Hematopoietic multipotent progenitor cell treated with erythropoietin and hydrocortisone succinate and interleukin-3 and kit ligand, for 6 days (in vitro differentiated cells): ENCODE measurements at places on chromosomes 4 and X.

DNA sequence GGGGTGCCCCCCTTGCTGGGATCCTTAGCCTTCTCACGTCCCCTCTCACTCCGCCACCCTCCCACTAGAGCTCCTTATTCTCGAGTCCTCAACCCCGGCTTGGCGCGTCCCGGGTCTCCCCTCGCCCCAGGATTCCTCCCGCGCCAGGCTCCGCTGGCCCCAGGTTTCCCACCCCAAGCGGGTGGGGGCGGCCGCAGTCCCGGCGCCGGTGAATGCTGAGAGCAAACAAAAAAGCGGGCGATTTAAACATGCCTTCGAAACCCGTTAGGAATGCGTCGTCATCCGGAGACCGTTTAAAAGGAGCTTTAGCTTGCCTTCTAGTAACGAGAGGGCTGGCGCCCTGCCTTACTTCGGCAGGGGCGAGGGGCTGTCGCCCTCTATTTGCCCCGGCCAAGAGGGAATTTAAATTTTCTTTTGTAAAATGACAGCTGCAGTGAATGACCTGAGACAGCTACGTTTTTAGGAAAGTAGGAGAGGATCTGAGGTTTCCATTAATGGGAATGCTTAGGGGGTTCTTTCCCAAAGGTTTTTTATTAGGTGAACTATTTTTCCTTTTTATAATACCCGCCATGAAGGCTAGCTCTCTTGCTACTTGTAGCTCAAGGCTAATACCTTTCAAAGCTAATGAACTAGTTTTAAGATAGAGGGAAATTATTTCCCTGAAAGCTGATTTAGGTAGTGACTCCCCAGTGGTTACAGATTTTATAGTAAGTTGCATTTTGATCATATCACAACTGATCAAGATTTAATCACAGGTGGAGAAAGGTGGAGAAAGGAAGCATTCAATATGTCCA is 3.1 kb downstream of the JADE1 start:
- peak; percentile 83 for DNase-seq

GRCh38 chrX:39159921-39160507 is 358.8 kb downstream of the MID1IP1 start:
- no peak for DNase-seq

- peak; percentile 71 for DNase-seq
Observed at GRCh38 chr4:40327340-40327739, 7.8 kb upstream of the CHRNA9 start.

DNA sequence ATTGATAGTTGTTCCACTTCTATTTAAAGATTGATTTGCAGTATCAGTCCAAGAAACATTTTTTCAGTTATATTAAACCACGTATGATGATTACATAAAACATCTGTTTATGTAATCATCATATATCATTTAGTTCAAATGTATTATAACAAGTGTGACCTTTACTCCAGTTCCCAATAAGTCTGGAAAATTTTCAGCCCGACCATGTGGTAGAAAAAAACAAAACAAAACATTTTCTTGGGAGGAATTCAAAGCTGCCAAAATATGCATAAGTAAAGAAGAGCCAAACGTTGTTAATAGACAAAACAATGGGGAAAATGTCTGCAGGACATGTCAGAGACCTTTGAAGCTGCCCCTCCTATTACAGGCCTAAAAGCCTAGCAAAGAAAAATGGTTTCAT is 709.1 kb downstream of the FAT4 start:
- no peak for DNase-seq

GRCh38 chrX:7689791-7690412 is 153.1 kb upstream of the VCX start:
- no peak for DNase-seq

- DNase-seq: peak; percentile 82
Observed at GRCh38 chr4:6674500-6675149, 19.1 kb upstream of the S100P start.

DNA sequence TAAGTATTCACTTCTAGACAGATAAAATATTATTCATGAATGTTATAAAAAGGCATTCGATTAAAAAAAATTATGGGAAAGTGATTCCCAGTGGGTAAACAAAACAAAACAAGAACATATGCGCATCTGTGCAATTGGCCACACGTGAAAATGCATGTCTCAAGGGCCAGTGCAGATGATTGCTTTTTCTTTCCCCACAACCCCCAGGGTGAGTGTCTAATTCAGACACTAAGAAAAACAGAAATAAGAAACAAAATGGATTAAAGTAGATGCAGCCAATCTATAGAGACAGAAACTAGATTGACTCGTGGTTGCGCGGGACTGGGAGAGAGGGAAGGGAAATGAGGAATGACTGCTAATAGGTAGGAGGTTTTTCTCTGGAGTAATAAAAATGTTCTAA is 49.5 kb downstream of the GPM6A start:
- DNase-seq: no peak

DNA sequence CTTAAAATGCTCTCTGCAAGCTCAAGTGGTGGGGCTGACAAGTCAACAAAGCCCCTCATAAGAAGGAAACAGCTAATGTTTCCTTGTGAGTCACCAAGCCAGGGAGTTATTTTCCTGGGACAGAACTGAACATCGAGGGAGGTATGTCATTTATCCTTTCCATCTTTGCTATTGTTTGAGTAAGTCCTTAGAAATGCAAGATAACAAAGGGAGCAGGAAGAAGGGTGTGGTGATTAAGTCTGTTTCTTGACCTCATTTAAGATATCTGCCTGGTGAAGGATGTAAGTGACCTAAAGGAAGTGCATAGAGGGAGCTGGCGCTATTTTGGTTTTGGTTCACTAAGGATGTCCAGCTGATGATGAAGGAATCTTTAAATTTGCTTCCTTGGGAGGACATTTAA is 39.9 kb downstream of the ATG4A start:
- DNase-seq: no peak

DNA sequence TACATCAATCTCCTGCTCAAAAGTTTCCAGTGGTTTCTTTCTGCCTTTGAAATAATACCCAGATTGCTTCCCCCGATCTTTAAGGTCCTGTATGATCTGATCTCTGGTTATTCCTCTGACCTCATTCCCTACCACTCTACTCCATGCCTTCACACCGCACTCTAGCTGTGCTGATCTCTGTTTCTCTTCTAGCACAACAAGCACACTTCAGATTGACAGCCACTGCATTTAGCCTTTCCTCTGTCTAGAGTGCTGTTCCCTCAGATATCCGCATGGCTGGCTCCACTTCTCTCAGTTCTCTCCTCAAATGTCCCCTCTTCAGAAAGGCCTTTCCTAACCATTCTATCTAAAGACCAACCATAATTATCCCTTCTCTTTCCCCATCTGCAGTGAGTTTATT is 370.4 kb upstream of the FGF13 start:
- no peak for DNase-seq

- no peak for DNase-seq
Observed at GRCh38 chr4:68606240-68606639, 30.1 kb upstream of the UGT2B17 start.

DNA sequence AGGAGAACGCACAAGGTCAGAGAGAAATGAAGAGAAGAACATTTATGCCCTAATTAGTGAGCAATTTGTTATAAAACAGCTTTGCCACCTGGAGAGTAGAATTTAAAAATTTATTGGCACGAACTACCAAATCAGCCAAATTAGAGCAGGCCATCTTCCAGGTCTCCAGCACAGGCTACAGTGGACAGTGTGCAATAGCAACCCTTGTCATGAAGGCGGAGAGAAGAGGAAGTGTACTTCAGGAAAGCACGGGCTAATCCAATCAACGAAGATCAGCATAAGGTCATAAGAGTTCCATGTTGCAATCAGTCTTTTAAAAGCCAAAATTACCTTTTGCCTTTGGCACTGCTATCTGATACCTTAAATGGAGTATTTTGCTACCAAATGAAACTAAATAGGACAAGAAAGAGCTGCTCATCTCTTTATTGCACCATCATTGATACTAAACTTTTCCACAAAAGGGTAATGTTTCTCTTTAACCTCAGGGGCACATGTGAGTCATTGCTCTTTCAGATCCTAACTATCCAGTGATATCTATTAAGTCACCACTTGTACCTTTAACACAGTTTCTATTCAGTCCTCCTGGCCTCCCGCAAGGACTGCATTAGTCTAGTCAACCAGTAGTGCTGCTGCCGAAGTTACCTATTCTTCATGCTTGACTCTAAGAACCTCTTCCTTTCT is 19.9 kb downstream of the ANK2 start:
- DNase-seq: no peak

DNA sequence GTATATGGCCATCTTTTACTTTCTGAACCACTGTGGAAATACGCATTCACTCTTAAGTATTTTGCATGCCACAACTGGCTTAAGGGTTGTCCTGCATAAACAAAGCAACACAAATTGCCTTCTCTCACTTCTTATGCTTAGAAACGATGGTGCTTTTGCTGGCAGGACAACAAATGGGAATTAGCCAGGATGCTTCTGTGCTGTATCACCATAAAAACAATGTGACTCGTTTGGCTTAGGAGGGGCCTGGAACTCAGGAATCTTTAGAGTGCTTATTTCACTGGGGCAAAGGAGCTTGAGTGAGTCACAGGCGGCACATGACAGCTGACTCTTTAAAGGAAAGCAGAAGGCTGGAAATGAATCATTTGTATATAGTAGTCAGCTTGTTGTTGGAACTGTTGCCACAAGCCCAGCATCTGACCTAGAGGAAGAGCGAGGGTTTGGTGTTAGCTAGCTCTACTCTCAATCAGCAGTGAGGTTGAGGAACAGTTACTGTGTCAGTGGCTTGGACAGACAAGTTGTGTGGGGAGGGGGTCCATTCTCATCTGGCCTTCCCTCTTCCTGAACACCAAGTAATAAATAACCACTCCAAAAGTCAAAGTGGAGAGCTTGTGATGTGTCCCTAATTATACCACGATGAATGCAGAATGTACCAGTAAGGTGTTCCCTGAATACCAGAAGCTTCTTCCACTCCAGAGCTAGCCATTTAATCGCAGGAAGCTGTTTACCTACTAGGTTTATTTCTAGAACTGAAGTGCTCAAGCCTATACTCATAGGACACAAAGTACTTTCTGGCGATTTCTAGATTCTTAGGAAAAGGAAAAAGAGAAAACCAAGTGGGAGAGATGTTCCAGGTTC is 293.1 kb downstream of the CAMK2D start:
- no peak for DNase-seq

DNA sequence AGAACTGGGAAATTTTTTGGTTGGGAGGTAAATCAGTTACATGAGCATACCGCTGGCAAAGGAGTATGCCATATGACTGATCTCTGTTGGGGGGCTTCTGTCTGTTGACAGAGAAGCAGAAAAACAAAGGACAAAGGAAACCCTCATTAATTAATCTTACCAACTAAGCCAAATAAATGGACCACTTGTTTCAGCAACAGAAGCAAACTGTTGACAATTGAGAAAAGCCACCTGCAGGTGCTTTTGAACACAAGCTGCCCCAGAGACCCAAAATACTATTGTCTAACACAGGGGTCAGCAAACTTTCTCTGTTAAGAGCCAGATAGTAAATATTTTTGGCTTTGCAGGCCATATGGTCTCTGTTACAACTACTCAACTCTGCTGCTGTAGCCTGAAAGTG is 7.0 kb upstream of the FRYL start:
- no peak for DNase-seq
